T-helper 9 cell (primary cell): ENCODE measurements at places on chromosomes 11 and 22.

DNA sequence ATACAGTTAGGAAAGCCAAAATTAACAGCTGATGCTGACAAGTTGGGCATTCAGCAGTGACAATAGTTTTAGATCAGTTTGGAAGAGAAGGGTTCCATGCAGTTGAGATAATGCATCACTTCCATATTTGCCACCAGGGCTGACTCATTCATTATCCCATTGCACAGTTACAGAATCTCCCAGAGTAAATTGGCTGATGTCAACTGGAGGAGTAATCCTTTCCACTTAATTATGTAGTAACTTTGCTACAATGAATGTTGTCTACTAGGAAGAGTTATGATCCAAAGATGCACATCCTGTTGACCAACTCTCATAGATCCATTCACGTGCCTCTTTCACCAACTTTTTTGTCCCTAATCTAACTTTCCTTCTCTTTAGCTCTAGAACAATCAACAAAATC is 123.3 kb upstream of the LUZP2 start:
- no peak for DNase-seq

DNA sequence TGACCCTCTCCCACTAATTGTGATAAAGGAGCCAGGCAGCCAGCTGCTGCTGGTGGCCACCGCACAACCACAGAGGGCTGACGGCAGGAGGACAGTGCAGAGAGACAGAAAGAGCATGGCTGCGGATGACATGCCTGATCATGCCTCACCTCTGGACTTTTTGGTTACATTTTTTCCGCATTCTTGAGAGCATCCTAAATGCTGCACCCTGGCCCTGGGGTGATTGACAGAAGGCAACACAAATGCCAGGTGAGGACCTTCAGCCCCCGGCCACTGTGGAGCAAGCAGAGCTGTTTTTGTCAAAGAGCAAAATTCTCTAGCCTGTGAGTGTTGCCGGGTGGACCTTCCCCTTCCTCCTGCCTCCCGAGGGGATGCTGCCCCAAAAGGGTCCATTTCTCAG is 78.5 kb downstream of the RPS6KA4 start:
- DNase-seq: no peak

GRCh38 chr22:30309951-30310741 is 16.6 kb downstream of the TBC1D10A start:
- DNase-seq: no peak

DNA sequence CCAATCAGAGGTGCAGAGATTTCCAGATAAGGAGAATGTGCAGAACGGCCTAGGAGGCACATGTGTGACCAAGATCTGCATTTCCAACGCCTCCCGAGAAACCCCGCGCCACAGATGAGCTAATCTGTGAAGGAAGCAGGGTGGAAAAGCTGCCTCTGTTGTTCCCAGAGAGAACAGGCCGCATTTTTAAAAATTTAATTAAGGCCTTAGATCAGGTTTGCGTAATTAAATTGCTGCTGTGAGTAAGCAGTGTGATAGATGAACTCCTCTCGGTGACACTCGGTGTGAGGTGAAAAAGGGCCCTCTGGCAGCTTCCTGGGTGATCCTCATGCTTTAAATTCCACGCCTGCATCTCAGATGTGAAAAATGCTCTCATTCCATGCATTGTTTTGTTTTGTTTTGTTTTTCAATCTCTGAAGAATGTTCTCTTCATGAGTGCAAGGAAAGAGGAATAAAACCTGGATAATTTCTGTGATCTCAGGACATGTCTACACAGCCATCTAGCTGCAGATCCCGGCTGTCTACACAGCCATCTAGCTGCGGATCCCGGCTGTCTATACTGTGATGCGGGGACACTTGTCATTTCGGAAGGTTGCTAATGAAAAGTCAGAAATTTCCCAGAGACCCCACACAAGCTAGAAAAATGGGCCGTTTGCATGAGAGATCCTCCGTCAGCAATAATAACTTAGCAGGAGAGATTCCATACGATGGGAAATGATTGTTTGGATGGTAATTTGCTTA is 1398.9 kb downstream of the BRD1 start:
- no peak for DNase-seq

- no peak for DNase-seq
Measured at GRCh38 chr11:3907590-3907989, 52.1 kb downstream of the STIM1 start.

- no peak for DNase-seq
Measured at GRCh38 chr11:34151166-34151565, 45.7 kb downstream of the NAT10 start.

GRCh38 chr22:28429711-28430110 is 249.9 kb downstream of the TTC28 start:
- no peak for DNase-seq

GRCh38 chr22:25027959-25028840 is 75.7 kb downstream of the KIAA1671 start:
- no peak for DNase-seq

GRCh38 chr22:49602481-49602880 is 225.2 kb downstream of the BRD1 start:
- DNase-seq: no peak

- no peak for DNase-seq
Measured at GRCh38 chr22:19880786-19881569, 26.3 kb upstream of the GNB1L start.

DNA sequence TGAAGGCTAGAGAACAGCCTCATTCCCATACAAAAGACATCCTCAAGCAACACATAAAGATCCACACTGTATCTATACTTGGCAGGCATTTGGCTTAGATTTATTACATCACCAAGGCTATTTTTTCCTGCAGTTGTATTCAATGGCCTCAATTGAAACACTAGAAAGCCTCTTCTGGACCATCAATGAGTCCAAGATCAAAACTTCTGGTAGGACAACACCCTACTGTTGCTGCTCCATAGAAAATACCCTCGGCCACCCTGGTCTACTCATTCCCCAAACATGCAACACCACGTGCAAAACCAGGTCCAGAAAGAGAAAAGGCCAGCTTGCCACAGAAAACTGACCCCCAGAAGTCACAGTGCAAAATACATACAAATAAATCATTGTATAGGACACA is 56.9 kb upstream of the CADM1 start:
- no peak for DNase-seq

DNA sequence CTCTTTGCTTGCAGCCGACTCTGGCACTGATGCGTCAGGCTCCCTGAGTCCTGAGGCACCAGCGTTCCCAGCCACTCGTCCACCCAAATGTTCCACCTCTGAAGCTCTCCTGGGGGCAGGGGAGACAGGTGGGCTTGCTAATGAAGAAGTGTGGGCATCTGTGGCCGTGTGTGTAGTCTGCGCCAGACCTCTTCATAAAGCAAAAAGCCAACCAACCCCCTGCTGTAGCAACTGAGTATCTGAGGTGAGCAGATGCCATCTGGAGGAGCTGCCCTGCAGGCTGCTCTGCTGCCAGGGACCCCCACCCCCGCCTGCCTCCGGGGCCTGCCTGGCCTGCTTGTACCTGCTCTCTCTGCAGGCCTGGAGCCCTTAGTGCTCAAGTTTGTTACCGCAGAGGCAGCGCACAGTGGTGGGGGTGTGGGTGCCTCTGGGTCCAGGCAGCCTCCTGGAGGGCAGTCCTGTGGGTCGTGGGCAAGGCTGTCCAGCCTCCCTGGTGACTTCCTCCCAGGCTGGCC is 272.5 kb downstream of the TBC1D22A start:
- no peak for DNase-seq

DNA sequence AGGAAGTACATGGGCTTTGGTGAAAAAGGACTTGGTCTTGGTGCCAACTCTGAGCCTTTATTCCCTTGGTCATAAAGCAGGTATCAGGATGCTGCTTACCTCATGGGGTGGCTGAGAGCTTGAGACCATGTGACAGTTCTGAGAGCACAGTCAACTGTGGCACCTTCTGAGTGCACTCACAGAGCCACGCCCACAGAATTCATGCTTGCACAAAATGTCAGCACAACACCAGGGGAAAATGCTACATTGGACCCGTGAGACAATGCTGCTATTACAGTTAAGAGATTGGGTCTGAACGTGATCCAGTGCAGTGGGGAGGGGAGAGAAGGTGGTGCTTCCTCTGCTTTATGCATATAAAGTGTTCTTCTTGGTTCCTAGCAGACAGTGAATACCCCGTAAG is 79.5 kb upstream of the SPON1 start:
- no peak for DNase-seq

DNA sequence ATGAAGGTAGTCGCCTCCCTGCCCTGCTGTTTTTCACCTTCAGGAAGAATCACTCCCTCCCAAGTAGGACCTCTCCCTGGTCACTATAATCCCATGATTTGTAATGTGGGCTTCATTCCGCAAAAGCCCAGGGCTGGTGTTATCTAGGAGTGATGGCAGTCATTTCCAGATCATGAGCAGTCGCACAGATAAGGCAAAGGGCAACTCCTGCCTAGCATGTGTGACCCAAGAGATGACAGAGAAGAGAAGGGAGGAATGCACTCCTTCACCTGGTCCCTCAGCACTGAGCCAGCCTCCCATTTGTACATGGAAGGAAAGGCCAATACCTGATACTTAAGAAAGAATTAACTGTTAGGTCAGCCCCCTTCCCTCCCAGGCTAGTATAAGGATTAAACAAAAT is 102.9 kb downstream of the RPL27A start:
- DNase-seq: no peak

GRCh38 chr22:49935561-49935960 is 17.1 kb downstream of the CRELD2 start:
- DNase-seq: no peak

DNA sequence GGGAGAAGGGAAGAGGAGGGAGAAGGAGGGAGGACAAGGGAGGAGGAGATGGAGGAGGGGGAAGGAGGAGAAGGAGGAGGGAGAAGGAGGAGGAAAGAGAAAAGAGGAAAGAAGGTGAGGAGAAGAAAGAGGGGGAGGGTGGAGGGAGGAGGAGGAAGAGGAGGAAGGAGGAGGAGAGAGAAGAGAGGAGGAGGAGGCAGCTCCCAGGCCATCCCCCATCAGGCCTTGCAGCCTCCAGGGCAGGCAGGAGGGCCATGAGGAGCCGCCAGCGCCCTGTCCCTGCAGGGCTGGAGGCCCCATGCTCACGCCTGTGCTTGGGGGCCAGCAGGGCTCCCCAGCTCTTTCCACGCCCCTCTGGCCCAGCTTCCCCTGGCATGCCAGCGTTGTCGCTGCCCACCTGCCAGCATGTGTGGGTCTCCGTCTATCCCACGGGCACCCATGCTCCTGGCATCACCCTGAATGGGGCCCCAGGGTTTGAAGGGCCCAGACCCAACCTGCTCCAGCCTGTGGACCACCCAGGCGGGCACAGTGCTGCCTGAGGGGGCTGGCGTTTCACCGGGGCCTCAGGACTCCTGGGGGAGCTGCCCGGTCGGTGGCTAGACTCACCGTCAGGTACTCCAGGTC is 5.2 kb downstream of the TSPAN32 start:
- DNase-seq: no peak

- no peak for DNase-seq
Measured at GRCh38 chr11:104130161-104130560, 33.8 kb downstream of the PDGFD start.

DNA sequence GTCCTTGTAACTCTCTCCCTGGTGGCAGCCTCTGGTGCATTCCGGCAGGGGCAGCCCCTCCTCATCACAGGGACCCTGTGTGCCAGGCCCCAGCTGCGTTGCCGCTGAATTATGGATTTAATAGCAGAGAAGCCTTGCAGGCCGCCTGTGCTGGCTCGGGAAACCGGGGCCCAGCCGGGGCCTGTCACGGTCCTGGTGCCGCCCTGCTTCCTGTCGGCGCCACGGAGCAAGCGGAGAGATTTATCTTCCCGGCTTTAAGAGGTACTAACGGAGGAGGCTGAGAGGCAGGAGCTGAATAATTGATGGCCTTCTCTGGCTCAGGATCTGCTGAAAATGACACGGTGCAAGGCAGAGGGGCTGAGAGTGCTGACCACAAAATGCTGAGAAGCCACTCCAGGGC is 54.0 kb upstream of the CCDC188 start:
- no peak for DNase-seq

DNA sequence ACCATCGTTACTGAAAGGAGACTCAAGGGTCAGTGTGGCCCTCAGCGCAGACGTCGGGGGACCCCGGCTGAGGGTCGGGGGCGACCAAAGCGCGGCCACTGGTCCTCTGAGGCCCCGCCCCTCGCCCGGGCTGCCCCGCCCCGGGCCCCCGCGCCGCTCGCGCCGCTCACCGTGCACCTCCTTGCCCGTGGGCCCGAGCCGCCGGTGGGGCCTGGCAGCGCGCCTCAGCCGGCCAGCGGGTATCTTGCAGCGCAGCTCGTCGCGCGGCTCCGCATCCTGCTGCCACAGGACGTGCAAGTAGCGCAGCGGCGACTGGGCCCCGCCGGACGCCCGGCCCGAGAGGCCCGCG is 419 bp downstream of the ANKRD54 start:
- DNase-seq: peak; percentile 44

- DNase-seq: no peak
Measured at GRCh38 chr22:41474872-41475451, 6.0 kb downstream of the ACO2 start.

DNA sequence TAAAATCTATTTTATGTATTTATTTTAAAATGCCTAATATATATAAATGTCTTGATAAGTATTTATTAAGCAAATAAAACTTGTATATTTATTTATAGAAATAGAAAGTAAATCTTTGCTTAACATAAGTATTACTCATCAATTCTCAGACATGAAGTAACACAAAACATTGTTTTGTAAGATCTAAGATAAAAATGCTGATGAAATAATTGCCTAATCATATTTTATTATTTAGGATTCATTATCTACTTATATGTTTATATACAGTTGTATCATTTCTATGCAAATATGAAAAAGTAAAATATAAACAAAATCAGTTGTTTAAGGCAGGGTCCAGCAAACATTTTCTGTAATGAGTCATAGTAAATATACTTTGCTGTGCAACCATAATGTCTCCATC is 507.8 kb upstream of the CNTN5 start:
- no peak for DNase-seq

DNA sequence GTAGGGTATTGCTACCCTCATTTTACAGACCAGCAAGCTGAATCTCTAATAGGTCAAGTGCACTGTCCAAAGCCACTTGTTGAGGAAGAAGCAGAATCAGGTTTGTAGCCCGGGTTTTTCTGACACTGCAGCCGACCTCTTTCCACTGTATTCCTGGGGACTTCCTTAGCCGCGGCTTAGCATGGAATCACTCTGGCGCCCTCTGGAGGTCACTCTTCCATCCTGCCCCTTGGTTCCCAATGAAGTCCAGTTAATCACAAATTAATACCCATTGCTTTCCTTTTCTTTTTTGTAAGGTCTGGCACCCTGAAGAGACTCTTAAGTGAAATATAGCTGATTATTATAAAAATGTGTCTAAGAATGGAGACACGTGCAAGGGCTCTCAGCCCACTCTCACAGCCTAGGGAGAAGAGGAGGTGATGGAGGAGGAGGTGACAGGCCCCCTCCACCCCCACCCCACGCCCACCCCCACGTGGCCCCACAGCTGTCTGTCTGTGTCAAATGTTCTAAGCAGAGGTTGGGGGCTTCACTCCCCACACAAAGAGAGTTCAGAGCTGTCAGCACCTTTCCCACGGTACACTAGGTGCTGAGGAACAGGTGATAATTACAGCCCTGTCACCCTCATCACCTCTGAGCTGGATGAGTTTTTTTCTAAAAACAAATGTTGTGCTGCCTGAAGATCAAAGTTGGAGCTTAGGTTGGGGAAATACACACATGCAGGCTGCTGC is 57.7 kb upstream of the DRD2 start:
- peak; percentile 52 for DNase-seq
